ENCODE measurements at places on chromosomes 13 and 19.

- no peak for DNase-seq
Measured at GRCh38 chr13:51946163-51946669, 65.0 kb downstream of the ATP7B start.

DNA sequence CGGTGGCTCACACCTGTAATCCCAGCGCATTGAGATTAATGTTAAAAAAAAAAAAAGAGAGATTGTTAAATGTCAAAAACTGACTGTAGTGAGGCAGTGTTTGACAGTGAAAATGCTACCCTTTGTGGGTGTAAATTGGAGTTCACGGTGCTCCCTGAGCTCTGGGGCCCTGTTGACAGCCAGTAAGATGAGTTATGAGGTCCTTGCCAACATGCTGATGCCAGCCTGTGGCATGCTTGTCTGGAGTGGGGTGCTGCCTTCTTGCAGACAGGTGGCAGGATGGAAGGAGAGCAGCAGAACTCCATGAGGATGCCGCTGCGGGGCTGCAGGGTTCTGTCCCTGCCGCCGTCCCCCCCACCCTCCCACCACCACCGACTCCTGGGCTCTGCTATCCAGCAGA is 25.9 kb downstream of the PRAM1 start:
- no peak for DNase-seq

GRCh38 chr19:54523403-54523802 is 20.8 kb downstream of the LAIR2 start:
- no peak for DNase-seq

DNA sequence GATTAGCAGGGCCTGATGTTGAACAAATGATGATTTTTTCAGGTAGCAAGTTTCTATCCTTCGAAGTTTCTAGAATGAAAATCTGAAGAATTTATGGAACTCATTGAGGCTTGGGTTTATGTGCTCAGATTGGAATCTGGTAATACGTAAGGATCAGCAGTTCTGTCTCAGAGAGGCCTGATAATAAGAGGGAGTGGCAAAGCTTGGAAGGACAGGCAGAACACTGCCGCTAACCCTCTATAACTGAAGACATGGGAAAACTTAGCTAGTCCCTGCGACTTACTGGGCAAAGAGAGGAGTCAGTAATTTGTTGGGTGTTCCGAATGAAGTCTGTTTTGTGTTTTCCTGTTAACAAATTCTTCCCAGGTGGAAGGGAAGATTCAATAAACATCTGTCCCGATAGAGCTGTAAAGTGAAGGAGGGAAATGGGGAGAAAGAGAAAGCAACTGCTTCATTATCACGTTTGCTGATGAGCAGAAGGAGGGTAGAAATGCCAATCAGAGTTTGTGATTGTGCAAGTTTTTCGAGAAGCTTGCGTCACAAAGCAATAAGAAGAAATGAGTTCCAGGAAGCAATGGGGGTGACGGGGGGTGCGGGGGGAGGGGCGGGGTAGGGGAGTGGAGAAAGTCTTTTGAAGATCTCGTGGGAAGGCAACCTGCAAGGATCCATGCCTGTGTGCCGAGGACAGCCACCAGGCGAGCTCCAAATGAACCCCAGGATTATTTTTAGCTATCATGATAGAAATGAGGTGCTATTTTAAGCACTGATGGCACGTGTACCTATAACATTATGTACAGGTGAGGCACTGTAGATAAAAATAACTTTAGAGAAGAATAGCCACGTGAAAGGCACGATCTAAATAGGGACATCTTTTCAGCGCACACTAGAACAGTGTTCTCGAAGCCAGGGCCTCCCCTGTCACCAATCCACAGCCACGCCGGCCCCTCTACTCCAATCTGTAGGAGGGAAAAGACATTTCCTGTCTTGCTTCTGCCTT is 224.1 kb downstream of the FGF9 start:
- DNase-seq: no peak

All from NCI-H1694 treated with DMSO at 0.1 percent for 48 hours (cell line).